ENCODE measurements at places on chromosomes 7 and 10.

DNA sequence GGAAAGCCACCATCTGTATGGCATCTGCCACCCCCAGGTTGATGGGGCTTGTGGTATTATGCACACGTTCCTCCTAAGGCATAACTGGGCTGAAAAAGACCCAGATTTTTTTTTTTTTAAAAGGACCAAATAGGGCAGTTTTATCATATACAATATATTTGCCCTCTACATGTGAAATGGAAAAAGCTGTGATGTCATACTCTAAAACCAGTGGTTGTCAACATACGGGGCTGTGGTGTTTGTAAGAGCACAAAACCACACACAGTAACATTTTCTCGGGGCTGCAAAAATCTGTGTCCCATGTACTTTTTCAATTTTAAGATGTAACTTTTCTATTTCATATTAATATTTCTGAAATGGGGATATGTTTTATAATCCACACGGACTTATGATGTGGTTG, 34.9 kb downstream of the FAM171A1 start:
- DNase-seq = no peak

GRCh38 chr7:300048-300447, 10.1 kb downstream of the FOXL3 start:
- DNase-seq = no peak

DNA sequence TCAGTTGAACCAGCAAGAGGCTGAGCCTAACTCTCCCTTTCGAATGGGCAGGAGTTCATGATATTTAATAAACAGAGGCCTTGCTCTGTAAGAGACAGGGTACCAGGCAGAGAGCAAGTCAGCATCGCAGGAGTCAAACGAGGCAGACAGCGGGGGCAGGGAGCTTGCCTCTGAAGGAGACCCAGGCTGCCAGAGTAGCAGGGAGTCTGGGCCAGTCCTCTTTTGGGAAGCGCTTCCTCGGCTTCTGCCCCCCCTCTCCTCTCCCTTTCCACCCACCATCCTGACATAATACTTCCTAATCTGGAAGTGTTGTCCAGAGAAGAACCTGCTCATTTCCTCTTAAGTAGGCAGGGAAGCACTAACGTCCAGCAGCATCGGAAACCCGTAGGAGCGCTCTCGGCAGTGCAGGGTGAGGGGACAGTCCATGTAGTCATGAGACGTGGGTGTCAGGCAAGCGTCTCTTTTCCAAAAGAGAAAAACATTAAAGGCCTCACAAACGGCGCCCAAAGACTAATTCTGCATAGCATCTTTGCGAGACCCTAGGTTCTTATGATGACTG, 171.1 kb downstream of the EGFR start:
- DNase-seq = no peak

DNA sequence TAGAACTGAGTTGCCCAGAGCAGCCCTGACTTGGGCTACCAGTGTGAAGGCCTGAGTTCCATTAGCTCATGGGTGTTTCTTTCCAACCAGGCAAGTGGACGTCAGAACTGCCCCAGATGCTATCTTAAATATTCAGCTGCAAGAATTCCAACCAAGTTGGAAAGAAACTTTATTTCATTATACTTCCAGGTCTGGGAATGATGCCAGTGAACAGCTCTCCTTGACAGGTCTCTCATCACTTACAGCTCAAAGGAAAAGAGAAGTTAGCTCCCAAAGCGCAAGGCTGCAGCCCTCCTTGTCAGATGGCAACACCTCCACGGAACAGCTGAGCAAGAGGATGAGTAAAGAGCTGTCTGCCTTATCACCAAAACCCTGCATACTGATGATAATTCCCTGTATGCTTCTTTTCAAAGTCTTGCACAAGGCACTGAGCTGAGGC, 255.5 kb upstream of the AOAH start:
- no peak for DNase-seq

GRCh38 chr10:129771991-129772431, 192.1 kb downstream of the EBF3 start:
- no peak for DNase-seq

- no peak for DNase-seq
Observed at GRCh38 chr7:45589061-45589460, 14.9 kb downstream of the ADCY1 start.

- no peak for DNase-seq
Observed at GRCh38 chr7:30863706-30864035, 48.0 kb upstream of the AQP1 start.

DNA sequence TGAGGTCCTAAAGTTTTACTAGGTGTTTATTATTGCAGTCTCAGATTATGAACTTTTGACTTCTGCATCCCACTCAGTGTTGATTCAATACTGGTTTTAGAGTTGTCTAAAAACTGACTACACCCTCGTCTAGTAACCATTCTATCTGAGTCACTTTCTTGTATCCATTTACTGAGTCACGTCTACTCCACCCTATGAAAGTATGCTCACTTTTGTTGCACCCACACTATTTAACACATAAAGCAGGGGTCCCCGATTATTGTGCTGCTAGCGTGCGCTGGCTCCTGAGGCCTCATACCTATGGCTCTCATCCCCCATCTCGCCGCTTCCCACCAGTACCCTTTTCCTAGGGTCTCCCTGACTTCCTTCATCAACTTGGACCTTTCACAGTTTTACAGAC, 2.0 kb downstream of the SAMD9 start:
- DNase-seq = no peak

DNA sequence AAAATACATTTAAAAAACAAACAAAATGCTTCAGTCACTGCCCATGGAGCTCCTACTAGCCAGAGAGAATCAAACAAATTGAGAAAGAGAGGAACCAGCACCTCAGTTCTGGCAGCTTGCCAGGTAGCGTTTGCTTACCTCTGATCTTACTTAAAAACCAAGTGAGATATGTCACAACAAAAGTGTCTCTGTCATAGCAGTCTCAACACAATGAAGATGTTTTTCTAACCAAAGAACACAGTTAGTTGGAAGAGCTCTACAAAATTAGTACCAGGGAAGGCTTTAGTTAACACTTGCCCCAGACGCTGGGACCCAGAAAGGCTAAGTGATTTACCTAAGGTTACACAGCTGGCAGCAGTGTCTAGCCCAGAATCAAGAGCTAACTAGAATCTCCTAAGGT, 3.4 kb downstream of the DOCK4 start:
- no peak for DNase-seq
